Dorsolateral prefrontal cortex (tissue), 122 donors: ENCODE measurements at places on chromosomes 3 and 15. TPM values are rescaled to one million over a fixed set of nuclear protein-coding genes. Genes with fewer than 3 reads are reported as not detected.

Gene GOLGA6A
- 0.21 TPM for total RNA-seq

Gene STRA6
- total RNA-seq = not detected

Gene DPPA4
- not detected for total RNA-seq

Gene SLC24A5
- total RNA-seq = not detected

Gene PTH1R
- 14.2 TPM for total RNA-seq
